Stimulated activated CD4-positive, alpha-beta T cell treated with anti-CD3 and anti-CD28 coated beads, Interleukin-4, amount 100 ng/mL, for 1 hour (primary cell): ENCODE measurements at places on chromosomes 1 and 21.
A peak's percentile ranks its signal among the peaks of the same experiment; 100 is the strongest.

DNA sequence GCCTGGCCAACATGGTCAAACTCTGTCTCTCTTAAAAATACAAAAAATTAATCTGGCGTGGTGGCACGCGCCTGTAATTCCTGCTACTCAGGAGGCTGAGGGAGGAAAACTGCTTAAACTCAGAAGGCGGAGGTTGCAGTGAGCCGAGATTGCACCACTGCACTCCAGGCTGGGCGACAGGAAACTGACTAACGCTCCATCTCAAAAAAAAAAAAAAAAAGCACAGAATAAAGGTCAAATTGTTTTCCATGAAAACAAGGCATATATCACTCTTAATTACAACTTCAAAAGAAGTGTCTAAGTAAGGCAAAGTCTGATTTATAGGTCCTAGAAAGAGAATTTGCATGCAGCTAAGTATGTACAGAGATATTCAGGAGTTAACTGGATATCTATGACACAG, 25.6 kb downstream of the EYA3 start:
- peak; percentile 26 for DNase-seq

GRCh38 chr1:226605318-226605950, 56.9 kb downstream of the STUM start:
- no peak for DNase-seq

DNA sequence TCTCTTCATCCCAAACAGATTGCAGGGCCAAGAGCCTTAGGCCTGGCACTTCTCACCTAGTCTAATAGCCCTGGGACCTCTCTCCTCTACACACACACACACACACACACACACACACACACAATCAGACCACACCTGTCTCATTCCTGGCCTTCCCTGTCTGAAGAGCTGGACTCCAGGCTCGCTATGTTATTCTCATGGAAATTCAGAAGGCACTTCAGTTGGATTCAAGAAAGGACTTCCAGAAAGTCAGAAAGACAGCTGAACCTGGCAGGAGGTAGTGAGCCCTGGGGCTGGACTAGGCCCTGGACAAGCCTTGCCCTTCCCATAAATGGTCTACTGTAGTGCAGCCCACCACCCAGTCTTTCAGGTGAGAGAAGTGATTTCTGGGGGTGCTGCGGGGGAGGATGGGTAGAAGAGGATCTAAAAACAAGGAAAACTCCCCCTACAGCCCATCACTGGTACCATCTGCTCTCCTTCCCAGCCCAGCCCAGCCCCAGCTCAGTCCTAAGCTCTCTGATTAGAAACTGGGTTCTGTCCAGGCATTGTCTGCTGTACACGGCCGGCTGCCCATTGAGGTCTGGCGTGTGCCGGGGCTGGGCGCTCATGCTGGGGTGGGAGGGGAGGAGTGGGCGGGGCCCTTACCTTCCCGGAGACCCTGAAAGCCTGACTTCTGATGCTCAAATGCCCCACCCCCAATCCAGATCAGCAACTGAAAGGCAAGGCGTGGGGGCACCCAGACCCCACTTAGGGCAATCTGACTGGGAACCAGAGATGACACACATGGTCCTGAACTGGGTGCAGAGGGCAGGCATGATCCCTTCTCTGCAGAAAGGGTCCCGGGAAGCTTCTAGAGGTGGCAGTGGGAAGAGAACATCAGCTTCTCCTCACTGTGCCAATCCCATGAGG, 2.5 kb downstream of the KIF21B start:
- DNase-seq: peak; percentile 27

DNA sequence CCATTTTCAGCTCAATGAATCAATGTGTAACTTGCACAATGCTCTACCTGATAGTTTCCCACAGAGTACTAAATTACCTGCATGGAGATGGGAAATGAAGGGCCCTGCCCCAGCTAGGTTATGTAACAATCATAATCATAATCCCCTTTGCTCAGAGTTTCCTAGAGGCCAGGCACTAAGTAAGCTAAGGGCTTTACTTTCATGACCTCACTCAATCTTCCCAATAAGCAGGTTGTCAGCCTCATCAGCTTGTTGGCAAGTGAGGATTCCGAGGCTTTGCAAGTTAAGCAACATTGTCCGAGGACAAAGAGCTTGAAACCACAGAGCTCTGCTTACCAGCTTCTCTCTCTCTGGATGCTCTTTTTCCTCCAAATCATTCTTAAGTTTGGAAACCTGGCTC, 64.1 kb upstream of the NTPCR start:
- no peak for DNase-seq

DNA sequence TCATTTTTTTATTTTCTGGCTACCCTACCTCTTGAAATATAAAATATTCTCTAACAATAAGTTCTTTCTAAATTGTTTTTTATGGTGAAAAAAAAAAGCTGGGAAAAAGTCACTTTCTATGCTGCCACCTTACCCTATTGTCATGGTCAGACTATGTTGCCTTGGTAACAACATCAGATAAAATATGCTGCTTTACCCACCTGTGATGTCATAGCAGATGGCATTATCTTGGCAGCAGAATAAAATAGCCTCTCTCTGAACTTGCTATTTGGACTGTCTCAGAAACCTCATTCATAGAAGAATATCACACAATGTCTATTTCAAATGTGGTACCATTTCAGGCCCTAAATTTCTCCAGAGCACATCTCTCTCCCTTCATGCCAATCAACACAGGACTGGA, 69.6 kb upstream of the SGIP1 start:
- no peak for DNase-seq

GRCh38 chr1:43776043-43776761, 68.9 kb downstream of the ST3GAL3 start:
- no peak for DNase-seq

DNA sequence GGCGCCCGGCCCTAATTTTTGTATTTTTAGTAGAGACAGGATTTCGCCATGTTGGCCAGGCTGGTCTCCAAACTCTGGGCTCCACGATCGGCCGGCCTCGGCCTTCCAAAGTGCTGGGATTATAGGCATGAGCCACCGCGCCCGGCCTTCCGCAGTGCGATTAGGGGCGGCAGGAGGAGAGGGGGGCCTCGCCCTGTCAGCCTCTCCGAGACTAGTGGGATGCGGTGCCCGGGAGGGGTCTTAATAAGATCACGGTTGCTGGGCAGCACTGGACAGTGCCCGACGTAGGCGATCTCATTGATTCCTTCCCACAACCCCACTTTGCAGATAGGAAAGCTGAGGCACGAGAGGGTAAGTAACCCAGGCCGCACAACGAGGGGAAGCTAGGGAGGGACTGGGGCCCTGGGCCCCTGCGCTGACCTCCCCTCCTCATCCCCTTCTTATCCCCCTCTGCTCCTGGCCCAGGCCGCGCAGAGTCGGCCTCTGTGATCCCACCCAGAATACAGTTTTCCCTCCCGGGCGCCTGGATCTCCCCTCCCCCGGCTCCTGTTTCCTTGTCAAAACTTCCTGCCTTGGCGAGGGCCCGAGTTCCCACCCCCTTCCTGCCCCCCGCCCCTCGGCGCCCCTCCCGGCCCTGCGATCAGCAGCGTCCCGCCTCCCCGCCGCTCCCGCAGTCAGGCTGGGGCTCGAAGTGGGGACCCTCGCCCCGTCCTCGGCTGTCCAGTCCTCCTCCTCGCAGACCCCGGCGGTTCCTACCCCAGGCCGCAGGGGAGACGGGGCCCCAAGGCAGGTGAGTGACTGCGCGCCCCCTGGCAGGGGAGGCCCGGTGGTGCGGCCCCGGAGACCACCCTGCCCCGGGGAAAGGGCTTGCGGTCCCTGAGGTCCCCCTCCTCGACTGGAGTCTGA, at the start of gene PEAR1:
Gene PEAR1, plus strand, starts transcription at position 671 of the 906 bp plus-strand sequence. CDS start 10,209 bp downstream, outside the sequence.
- DNase-seq: no peak

GRCh38 chr1:218332416-218332815, 12.7 kb upstream of the TGFB2 start:
- DNase-seq: no peak

GRCh38 chr1:178451529-178451928, 45.2 kb downstream of the CLEC20A start:
- DNase-seq: no peak

DNA sequence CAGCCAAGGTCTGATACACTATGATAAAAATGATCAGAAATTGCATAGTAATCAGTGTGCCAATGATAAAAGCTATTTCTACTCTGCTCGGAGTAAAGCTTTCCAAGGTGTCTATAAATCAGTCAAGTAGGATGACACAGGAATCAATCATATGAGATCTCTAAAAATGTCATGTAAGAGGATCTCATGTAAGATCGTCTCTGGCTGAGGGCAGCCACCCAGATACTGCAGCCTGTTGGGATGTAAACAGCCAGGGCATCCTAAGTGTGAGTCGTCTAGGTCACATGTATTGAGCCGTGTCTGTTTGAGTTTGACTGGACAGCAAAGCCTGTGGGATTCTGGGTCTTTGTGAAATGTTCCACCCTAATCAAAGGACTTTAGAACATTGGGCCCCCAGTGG, 2.8 kb upstream of the TEX35 start:
- no peak for DNase-seq

- no peak for DNase-seq
Observed at GRCh38 chr1:115725600-115725999, 42.9 kb downstream of the CASQ2 start.

DNA sequence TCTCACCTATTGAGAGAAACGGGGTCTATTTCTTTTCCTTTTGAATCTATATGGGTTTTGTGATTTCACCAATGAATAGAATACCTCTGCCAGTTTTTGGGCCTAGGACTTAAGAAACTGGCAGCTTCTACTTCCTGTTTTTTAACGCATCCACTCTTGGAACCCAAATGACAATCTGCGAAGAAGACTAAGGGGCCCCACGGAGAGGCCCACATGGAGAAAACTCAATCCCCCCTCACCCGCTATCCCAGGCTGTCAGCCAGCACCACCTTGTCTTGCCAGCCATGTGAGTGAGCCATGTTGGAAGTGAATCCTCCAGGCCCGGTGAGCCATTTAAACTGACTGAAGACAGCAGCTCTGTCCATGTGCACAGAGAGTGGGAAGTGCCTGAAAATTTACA, 3.6 kb upstream of the HENMT1 start:
- no peak for DNase-seq

DNA sequence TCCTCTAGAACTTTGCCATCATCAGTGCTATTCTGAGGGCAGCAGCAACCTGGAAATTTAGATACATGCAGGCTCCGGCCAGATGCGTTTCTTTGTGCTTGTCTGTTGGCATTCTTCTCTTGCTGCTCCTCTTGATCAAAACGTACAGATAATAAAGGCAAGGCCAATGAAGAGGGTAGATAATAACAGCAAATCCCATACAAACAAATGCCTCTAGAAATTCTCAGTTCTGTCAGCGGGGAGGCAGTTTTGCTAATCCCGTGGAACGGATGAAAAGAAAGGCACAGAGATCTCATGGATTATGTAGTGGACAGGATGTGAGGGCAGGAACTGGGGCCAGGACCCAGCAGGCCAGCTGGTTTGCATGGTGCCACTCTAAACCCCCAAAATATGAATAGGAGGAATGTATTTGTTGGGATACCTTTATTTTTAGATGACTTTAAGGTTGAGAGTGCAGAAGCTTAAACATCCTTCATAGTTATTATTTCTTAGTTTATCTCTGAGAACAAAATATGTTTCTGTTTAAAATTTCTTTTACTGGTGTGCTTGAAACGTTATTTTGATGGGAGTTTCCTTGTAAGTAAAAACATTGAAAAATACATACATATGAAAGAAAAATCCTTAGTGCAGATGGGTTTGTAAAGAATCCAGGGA, 1.5 kb downstream of the ITSN1 start:
- DNase-seq: no peak

GRCh38 chr1:48592330-48592729, 120.3 kb upstream of the SPATA6 start:
- DNase-seq: no peak

DNA sequence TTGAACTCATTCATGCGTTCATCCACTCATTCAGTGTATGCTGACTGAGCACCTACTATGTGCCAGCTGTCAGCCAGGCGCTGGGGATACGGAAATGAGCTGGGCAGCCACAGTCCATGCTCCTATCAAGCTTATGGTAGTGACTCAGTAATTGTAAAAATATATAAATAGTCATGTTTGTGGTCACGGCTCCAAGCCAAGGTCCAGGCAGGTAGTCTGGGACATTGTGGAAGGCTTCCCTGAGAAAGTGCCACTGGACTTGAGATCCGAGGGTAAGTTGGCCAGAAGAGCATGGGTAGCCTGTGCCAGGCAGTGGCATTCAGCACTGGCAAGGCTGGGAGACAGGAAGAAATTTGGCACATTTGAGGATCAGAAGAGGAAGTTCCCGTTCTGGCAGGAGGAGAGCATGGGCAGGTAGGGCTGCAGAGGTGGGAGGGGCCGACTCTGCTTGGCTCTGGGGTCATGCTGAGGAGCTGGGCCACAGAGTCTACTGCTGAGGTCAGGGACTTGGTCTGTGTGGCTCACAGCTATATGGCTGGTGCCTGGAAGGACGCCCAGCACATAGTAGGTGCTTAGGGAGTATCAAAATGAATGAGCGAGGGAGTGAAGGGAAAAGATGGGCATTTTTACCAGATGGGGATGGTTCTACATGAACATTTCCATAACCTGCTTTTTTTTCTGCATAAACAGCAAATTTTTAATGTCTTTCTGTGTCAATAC, 6.9 kb downstream of the PTPRF start:
- DNase-seq: no peak

GRCh38 chr1:147168626-147169058, 3.6 kb downstream of the PRKAB2 start:
- no peak for DNase-seq

DNA sequence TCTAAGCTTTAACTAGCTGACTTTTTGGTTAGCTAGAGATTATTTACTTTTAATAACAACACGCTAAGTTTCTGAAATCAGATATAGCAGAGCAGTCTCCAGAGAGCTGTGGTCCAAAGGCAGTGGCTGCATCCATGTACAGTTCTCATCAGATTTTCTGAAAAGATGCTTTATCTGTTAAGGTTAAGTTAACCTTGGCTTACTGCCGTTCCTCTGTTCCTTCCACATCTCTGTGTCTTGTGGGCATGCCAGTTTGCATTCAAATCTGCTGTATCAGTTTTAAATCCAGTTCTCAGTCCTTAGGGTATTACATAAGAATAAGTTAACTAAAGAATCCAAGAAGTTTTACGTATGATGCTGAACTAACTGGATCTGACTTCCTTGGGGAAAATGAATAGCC, 46.8 kb downstream of the SPATA46 start:
- DNase-seq: no peak

- peak; percentile 97 for DNase-seq
Observed at GRCh38 chr1:46247436-46248121, at the start of gene RAD54L. RAD54L (plus strand) TSS chr1:46247763; CDS start chr1:46248406, 643 bp downstream.

DNA sequence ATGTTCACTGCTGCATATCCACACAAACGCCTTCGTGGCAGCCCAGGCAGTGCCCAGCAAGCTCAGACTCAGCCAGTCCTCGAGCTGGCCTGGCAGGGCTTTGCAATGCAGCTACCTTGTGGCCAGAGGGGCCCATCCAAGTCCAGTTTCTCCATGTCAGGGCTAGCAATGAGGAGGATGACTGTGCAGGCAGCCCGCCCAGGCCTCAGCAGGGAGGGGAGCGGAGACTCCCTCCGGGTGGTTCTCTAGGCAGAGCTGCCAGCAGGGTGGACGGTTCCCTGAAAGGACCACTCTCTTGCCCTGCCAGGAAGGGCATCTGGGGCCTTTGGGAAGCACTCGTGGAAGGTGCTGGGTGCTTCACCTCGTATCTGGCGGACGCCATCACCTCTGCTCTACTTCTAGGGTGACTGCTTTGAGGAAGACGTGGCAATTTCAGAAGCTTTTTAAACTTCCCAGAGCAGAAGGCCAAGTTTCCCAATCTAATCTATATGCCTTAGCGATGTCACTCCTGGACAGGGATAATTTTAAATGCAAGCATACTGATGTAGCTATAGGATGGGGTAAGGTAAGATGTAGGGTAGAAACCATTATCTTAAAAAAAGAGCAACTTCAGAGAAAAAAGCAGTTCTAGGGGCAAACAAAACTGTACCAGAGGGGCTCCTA, 56.2 kb downstream of the RUNX1 start:
- no peak for DNase-seq

- no peak for DNase-seq
Observed at GRCh38 chr1:183932412-183932811, 105.1 kb downstream of the COLGALT2 start.

- no peak for DNase-seq
Observed at GRCh38 chr1:157139052-157139715, 989 bp upstream of the ETV3 start.
